ENCODE measurements at places on chromosomes 4 and X.
A peak's percentile ranks its signal among the peaks of the same experiment; 100 is the strongest.

DNA sequence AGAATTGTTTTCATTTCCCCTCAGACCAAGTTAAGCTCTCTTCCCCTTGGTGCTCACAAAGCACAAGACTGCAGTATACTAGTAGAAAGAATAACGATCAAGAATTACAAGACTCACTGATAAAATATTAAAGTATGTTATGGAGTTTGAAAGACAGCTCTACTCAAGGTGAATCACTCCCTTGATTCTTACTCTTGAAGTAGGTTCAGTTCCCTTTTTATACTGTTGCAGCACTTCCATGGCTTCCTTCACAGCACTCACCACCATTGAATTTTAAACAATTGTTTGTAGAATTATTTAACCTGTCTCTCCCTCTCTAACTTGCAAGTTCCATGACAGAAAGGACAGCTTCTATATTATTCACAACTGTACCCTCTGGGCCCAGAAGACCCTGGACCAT lies 42.2 kb downstream of the CASK start:
- DNase-seq, result no peak

DNA sequence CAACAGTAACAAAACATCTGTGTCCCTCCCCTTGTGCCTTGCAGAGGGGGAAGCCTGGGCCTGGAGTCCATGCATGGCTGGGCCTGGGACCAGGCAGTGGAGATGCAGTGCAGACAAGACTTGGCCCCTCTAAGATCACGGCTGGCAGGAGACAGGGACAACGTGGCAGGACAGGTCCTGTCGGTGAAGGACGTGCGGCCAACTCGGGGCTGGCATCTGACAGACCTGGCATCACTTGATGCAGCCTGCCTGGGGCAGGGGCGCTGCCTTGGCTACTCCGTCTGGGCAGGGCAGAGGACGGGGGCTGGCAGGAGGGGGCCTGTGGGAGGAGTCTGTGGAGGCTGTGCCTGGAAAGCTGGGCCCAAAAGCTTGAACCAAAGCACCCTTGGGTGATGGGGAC lies 112.1 kb downstream of the CPZ start:
- DNase-seq, result no peak

DNA sequence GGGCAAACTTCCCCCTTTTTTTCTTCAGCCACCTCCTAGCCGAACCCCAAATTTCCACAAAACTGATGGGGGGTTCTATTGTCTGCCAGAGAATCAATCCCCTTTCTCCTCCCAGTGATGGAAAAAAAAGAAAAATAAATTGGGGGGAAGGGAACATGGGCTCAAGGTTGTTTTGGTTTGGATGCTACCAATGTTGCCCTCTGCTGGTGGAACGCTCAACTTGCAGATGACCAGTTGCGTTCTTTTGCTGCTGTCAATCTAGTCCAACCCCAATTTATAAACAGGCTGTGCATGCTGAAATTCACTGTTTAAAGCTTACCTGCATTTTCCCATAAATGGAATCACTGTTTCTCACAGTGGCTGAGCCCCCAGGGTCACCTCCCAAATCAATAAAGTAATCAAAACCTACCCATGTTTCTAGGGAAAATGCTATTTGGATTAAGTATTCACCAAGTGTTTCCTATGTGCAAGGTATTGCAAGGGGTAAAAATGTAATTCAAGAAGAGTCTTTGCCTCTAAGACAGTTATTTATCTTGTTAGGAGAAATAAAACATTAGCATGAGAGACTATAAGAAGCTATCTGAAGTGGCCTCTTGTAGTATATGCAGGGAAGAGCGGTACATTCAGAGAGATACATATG lies 116.7 kb upstream of the TMEM164 start:
- DNase-seq, result peak; percentile 23

DNA sequence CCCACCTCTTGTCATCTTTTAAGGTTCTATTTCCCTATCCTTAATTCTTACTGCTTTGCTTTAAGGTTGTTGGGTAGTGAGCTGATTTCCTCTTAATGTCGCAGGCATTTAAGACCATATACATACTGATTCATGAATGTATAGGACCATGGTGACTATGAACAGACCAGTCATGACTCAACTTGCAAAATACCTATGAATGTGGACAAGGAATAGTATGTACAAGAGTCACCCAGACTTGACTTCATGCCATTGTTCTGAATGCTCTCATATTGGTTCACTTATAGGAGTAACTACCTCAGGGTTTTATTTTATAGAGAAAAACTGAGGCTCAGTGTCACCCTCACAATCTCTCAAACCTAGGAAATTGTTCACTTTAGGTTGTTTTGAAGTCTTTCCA lies 44.3 kb downstream of the CCNG2 start:
- no peak for DNase-seq

DNA sequence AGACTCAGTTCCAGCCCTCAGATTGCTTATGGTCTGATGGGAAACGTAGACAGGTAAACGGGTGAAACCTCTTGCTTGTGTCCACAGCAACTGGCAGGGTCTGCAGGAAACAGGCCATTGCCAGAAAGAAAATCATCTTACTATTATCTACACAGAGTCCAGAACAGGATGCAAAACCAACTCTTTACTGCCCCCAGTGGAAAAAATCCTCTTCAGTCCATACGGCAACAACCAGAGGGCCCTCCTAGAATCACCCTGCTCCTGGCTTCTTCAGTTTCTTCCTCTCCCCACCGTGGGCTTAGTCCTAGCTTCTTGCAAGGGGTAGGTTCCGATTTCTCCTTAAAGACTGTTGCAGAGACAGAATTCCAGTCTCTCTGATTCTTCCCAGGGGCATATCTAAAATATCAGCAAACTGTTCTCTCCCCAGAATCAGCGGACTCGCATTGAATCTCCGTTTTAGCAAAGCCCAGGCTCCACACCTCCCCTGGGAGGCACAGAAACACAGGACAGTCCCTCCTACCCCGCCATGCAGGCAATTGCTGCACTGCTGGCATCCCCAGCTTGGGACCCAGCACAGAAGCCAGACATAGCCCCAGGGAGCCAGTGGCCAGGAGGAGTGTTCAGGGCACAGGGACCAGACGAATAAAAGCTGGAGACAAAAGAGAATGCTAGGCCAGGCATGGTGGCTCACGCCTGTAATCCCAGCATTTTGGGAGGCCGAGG lies 41.0 kb upstream of the SH3RF1 start:
- DNase-seq, result peak; percentile 21

GRCh38 chr4:76738086-76738931 lies 159.6 kb downstream of the SOWAHB start:
- no peak for DNase-seq

- no peak for DNase-seq
Observed at GRCh38 chr4:165461159-165461821, 82.5 kb downstream of the CPE start.

GRCh38 chr4:82811838-82812341 lies 13.3 kb upstream of the SCD5 start:
- DNase-seq, result peak; percentile 4

GRCh38 chr4:165744370-165744769 lies 128.7 kb upstream of the TLL1 start:
- DNase-seq, result no peak

DNA sequence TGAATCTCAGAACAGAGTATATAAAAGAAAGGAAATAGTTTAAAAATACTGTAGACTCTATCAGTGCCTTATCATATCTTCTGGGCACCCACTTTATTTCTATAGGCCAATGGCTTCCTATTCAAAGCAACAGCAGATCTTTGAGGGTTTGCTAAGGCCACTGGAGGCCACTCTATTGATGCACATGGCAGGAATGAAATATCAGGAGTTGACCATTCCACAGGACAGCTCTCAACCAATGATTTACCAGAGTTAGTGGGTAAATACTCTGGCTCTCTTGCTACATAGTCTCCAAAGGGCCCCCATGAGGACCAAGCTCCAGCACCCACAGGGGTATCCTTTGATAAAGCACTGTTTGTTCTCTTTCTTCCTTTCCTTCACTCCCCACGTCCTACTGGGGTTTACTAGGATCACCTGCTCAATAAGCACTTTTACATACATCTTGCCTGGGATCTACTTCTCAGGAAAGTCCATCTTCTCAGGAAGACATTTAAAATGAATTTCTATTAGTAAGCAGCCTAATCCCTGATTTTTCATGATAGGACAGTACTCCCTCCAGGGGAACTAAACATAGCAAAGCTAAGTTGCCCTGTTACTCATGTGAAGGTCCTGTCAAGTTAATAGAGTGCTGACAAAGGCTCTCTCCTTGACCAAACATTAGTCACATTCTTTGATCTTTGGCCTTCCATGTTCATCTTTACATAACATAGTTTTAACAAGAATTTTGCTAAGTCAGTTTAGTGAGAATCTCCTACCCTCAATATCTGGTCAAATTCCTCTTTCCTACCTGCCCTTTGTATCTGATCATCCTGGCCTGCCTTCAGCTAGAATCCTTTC lies 459.7 kb downstream of the GRXCR1 start:
- DNase-seq, result no peak

DNA sequence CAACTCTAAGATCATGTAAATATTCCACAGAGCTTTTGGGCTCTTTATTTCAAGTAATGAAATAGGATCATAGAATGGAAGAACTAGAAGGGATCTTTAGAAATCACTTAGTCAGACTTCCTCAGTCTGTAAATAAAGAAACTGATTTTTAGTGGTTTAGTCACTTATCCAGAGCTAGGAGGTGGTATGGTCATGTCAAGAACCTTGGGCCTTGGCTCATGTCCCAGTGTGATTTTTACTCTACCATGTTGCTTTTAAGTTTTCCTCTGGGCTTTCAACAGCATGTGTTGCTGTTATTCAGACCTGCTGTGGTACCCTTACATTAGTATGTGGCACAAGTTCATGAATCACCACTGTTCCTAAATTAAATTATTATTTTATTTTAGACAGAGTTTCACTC lies 184.9 kb downstream of the FRAS1 start:
- DNase-seq, result no peak
